ENCODE measurements at places on chromosomes 2 and 18.

DNA sequence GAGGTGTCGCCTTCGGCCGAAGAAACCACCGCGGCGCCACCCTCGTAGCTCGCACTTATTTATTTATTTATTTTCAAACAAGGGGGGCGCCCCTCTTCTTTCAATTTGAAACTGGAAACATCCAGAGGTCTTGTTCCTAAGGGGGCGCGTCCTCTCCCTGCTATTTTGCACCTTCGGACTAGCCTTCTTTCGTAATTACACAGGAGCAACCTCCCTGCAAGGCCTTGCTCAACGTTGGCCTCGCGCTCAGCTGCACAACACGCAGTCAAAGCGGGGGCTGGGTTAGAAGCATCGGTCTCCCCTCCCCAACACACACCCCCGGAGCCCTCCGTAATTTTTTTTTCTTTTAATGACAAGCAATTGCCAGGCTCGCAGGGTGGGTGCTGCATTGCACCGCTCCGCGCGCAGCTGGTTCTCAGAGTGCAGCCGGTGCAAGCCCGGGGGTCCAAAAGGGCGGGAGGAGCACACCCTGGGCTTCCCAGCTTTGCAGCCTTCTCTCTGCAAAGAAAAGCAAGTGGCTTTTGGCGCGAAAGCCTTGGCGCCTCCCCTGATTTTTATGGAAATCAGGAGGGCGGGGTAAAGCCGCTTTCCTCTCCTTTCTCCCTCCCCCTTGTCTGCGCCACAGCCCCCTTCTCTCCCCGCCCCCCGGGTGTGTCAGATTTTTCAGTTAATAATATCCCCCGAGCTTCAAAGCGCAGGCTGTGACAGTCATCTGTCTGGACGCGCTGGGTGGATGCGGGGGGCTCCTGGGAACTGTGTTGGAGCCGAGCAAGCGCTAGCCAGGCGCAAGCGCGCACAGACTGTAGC is at the start of gene MYCN:
Gene MYCN, plus strand, starts transcription at position 697 of the 807 bp plus-strand sequence. CDS start 1,515 bp downstream, outside the sequence.
- DNase-seq: peak; percentile 50

DNA sequence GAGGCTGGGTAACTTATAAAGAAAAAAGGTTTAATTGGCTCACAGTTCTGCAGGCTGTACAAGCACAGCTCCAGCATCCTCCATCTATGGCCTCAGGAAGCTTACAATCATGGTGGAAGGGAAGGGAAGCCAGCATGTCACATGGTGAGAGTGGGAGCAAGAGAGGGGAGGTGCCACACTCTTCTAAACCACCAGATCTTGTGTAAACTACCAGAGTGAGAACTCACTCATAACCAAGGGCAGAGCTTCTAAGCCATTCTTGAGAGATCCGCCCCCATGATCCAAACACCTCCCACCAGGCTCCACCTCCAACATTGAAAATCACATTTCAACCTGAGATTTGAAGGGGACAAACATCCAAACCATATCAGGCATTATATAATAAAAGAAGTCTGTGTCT is 121.6 kb upstream of the CDC42EP3 start:
- DNase-seq: no peak

DNA sequence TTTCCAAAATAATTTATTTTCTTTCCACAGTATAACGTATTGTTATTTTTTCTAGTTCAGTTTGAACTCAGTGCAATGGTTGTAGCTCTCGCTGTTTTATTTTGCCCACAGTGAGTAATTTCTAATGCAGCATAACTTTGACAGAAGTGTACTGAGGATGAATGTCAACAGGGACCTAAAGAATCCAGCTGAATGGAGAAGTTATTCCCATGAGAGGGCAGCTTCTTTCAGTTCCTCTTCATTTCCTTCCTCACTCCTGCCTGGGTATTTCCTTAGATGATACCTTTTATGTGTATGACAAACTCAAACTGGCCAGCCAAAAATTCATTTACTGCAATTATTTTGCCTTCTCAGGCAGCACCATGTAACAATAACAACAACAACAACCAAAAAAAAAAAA is 1223.1 kb upstream of the ZEB2 start:
- DNase-seq: no peak

DNA sequence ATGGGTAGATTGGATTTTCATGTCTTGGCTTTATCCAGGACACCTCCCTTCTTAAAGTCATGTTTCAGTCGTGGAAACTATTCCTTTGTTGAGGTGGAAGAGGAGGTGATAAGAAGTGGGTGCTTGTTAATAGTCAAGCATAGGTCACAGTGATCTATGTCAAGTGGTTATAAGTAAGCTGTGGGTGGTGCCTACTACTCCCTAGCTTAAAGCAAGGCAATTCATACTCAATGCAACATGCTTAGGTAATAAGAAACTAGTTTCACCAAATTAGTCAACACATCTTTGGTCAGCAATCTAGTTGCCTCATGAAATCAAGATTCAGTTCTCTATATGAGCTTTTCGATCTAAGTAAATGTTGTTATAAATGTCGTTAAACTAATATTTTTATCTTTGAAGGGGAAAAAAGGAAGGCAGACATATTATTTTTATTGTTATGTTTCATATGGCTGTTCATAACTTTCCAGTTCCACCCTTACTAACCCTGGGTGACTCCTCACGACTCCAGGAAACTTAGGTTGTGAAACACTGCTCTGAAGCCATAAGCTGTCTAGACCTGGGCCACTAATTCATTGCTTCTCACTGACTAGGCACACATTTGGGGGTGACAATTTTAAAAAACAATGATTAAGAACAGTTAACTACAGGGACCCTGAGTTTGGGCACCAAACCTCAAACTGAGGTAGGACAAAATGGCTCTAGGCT is 5.8 kb upstream of the ABCB11 start:
- DNase-seq: no peak

DNA sequence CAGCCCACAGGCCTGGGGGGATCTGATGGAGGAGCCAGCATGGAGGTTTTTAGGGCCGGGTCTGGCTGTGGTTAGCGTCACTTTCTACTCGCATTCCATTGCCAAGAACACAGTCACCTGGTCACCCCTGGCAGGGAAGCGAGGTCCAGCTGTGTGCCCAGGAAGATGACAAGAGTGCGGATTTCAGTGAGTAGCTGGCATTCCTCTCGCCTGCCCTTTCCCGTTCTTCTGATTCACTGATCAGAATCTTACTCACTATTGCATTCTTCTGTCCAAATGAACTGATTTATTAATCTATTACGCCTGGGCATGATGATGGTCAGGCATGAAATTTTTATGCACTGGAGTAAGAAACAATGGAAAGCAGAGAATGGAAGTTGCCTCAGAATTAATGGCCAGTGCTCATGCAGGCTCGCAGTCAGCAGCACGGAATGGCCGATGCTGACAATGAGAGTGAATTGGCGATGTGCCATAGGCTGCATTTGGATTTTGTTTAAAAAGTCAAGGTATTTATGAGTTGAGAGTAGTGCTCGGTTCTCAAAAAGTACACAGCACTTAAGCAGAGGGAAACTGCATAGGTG is 76.4 kb upstream of the MGAT5 start:
- no peak for DNase-seq

- no peak for DNase-seq
Observed at GRCh38 chr2:151967829-151968722, 130.8 kb downstream of the CACNB4 start.

DNA sequence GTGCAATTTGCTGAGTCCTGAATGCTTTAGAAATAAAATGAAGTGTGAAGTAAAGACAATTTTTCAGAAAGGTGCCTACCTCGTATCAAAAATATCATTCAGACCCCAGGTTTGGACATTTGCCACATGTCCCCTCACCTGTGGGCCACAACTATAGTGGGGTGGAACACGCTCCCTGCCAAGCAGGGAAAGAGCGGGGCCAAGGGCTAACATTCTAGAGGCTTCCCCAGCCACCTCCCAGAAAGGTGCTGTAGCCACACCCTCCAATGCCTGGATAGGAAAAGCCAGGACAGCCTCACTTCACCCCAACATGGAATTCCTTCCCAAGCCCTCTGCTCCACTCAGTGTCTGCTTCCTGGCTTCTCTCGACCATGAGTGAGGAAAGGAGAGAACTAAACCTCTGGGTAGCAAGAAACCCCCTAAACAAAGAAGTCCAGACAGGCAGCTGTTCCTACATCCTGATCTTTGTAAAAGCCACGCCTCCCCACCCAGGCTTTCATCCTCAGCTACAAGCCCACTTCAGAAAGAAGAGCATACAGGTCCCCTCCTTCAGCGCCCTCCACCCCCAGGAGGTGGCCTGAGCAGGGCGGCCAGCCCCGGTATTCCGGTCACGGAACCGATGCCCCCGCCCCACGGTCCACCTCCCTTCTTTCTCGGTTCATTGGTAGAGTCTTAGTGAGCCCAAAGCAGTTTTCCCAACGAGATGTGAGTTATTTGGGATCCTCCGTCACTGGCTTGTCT is 2.1 kb downstream of the COL6A3 start:
- no peak for DNase-seq

DNA sequence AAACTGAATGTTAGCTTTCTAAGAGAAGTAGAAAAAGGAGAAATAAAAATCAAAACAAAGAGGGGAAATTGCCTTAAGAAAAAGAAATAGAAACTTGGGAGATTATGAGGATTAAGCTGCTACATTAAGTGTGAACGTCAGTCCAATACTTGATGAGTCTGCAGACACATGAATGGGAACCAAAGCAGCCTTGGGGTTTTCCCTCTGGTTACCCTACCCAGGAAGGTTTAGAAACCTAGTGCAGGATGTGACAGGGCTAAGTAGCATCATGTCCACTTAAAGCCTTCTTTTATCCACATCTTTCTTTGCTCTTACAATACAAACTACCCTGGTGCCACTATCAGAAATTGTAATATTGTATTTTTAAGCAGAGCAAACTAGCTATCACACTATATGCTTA is 22.3 kb downstream of the SLC35F5 start:
- no peak for DNase-seq

GRCh38 chr2:230203110-230203676 is 16.6 kb downstream of the SP110 start:
- no peak for DNase-seq

- peak; percentile 77 for DNase-seq
Observed at GRCh38 chr18:63317982-63318888, 1.3 kb downstream of the BCL2 start.

- DNase-seq: no peak
Observed at GRCh38 chr2:38409156-38410102, 32.4 kb upstream of the ATL2 start.

GRCh38 chr2:117691595-117691994 is 122.9 kb upstream of the DDX18 start:
- DNase-seq: no peak

- no peak for DNase-seq
Observed at GRCh38 chr18:38025433-38026038, 459.9 kb upstream of the CELF4 start.

GRCh38 chr2:37439131-37439642 is 94.8 kb downstream of the QPCT start:
- no peak for DNase-seq

DNA sequence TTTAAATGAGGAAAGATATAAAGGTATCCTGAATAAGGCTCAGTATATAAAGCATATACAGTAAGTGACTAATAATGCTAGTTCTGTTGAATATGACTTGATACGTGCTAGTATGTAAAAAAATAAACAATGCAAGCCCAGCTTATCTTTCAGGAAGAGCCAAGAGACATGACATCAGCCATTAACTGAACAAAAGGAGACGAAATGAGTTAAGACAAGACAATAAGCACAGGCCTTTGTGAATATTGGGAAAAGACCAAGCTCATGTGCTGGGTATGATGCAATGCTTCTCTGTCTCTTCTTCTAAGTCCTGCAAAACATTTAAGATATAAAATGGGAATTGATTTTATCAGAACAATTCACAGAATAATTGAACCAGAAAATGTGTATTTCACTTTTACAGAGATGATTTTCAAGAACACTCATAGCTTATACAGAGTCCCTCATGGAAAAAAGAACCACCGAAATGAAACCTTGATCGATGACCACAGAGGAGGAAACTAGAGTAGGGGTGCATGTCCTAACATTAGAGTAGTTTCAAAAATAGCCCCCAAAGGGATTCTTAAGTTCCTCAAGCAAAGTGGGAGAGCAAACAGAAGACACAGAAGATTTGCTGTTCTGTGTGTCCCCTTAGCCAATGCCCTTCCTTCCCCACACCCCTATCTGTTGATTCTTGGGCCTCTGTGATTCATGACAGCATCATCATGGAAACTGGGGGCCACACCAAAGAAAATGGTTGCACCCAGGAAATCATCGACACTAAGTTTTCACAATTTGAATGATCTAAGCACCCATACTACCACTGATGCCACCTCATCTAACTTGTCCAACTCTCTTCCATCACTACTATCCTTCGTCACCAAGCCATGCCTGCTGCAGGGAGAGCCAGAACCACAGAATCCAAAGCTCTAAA is 68.0 kb upstream of the CRIM1 start:
- no peak for DNase-seq
